AG10803 (cell line): ENCODE measurements at places on chromosomes 7 and 10.

DNA sequence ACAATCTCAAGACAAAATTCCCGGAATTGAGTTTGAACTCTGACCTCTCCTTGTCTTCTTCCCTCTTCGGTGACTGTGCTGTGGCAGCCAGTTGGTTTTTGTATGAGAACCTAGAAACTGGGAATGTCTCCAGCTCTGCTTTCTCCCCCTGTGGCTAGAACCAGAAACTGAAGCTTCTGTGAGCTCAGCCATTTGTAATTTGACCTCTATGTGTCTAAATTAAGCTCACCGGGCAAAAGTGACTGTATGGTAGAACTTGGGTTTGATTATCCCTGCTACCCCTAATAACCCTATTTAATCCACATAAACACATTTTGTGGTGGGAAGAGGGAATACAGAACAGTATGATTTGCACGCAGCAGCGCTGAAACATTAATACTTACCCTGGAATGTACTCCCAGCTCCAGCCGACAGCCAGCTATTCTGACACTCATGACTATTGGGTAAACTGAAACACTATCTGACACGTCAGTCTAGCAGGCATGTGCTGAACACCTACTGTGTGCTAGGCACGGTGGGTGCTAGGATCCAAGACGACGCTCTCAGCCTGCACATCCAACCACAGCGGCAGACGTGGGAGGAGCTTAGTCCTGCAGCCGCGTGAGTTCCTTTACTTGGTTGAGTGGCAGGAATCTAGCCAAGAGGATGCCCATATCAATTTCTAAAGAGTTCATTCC lies 324.8 kb downstream of the SFMBT2 start:
- no peak for DNase-seq

- DNase-seq: peak; percentile 74
Observed at GRCh38 chr10:84179059-84179710, 5.6 kb downstream of the GPR15LG start.

GRCh38 chr7:28964056-28964455 lies 5.9 kb upstream of the TRIL start:
- DNase-seq: no peak

DNA sequence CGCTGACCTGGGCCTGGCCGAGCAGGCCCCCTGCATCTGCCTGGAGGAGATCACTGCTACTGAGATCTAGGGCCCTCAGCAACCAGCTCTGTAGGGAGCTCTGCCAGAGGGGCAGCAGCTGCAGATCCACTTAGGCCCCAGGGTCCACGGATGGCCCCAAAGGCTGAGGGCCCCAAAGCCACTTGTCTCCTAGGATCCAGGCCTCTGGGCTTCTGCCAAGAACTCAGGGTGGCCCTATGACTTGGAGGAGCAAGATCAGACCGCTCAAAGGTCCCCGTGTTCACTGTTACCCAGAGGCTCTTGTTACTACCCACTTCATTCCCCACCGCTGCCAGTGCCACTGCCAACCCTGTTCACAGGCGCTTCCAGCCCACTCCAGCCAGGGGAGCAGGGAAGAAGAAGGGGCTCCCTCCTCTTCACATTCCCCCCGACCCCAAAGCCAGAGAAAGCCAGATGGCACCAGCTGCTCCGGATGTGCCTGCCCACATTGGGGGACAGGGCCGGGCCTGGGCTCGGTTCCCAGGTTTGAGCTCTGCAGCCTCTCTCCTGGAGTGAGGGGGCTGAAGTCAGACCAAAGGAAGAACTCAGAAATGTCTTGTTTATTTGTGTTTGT lies 7.6 kb downstream of the LZTS2 start:
- DNase-seq: no peak

- no peak for DNase-seq
Observed at GRCh38 chr7:30642789-30643188, 39.5 kb downstream of the CRHR2 start.
